ENCODE measurements at places on chromosomes 1 and 21. TPM values are rescaled to one million over a fixed set of nuclear protein-coding genes. Genes with fewer than 3 reads are reported as not detected.

CELA3A gene
- not detected for total RNA-seq

SMIM1 gene
- not detected for total RNA-seq

NCAM2 gene
- 11.6 TPM for total RNA-seq

NLRP3 gene
- total RNA-seq: not detected

AIRE gene
- 0.28 TPM for total RNA-seq

HRNR gene
- not detected for total RNA-seq

F13B gene
- total RNA-seq: under 0.01 TPM

DIPK1A gene
- total RNA-seq: 27.9 TPM
